Stimulated activated CD4-positive, alpha-beta T cell treated with anti-CD3 and anti-CD28 coated beads, Interleukin-15, amount 100 ng/mL, for 24 hours (primary cell): ENCODE measurements at places on chromosomes 4 and X.

DNA sequence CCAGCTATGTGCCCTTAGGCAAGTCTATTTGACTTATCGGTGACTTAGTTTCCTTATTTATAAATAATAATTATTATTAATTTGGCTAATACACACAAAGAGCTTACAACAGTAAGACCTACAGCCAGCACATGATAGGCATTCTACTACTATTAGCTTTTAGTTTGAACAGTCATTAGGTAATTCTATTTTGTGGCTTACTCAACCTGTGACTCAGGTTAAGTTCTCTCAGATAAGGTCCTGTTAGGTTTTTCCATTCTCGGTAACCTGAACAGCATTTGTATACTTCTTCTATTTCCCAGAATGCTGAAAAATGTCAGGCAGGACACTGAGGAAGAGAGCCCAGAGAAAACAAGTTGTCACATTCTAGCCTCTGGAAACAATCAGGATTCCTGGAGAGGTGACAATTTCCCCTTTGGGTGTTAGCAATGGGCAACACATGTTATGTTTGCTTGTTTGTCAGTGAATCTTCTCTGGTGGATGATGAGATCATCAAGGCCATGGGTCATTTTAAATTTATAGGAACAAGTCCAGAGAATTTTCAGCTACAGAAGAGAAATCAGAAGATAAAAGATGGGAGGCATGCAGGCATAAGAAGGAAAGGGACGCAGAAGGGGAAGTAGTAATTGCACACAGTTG lies 2144.7 kb downstream of the PCDH7 start:
- DNase-seq: no peak

- DNase-seq: peak; percentile 41
Observed at GRCh38 chrX:21658152-21658737, at the start of gene KLHL34. Gene KLHL34, minus strand, starts transcription at chrX:21658330. Its CDS starts 542 bp downstream, at chrX:21657788.

- no peak for DNase-seq
Observed at GRCh38 chr4:89256203-89256800, 51.3 kb downstream of the GPRIN3 start.

DNA sequence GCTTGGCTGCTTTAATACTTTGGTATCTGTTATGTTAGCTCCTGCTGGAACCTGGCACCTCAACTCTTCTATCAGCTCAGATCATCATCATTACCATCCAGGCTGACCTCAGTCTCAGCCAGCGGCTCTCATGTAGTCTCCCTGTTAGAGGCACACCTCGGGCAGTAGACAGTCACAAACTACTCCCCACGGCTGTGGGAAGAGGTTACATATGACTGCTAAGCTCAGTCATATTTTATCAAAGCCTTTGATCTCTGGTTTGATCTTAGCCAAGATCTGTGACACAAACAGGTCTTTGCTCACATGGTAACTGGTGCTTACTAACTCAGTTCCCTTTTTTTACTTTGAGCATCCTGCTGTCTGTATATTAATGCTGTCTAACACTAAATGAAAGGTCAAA lies 384.9 kb downstream of the CENPC start:
- DNase-seq: no peak

DNA sequence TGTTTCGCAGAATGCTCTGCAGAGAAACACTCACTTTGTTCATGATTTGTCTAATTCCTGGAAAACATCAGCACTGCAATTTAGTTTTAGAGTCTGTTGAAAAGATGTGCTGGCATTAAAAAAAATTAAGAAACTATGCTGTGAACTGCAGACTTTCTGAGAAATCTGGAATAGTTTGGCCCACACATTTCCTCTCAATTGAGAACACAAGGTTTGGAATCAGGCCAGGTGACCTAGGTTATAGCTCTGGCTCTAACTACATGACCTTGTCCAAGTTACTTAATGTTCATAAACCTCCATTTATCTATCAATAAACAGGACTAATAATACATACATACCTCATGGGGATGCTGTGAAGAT lies 61.4 kb upstream of the ENPEP start:
- no peak for DNase-seq

DNA sequence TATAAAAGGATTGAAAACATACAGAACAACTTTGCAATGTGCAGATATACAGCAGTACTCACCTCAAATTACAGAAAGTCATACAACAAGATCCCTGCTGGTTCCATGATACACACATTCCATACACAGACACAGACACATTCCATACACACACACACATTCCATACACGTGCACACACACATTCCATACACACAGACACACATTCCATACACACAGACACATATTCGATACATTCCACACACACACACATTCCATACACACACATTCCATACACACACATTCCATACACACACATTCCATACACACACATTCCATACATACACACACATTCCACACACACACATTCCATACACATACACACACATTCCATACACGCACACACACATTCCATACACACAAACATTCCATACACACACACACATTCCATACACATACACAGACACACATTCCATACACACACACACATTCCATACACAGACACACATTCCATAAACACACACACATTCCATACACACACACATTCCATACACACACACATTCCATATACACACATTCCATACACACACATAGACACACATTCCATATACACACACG lies 13.7 kb downstream of the LINC00632 start:
- DNase-seq: no peak

GRCh38 chrX:11996810-11997209 lies 141.5 kb upstream of the FRMPD4 start:
- no peak for DNase-seq

GRCh38 chr4:119005928-119006460 lies 117.3 kb downstream of the SYNPO2 start:
- no peak for DNase-seq
